ENCODE measurements at places on chromosomes 13 and 19.

DNA sequence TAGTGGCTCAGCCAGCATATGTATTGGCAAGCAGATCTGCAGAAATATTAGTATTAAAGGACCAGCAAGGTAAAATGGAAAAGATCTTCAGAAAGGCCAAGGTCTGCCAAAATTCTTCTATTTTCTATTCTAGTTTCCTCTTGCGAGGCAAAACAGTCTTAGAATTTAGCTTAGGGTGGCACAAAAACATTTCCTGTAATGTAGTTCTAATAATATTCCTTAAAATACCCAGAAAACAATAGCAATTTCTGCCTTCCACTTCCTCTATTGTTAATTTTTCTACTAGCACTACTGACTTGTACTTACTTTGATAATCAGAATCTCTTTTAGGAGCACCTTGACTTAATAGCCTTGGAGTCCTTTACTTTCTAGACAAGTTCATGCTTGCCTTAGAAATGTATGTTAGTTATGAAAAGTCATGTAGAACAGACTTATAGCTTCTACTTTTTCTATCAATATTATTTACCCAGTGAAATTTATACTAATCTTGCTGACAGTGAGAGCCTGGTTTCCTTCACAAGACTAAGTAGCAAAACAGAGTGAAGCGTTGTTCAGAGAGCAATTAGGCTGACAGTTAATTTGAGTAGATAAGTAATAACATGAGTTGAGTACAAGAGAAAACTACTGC, 23.9 kb upstream of the LPAR6 start:
- DNase-seq = no peak

DNA sequence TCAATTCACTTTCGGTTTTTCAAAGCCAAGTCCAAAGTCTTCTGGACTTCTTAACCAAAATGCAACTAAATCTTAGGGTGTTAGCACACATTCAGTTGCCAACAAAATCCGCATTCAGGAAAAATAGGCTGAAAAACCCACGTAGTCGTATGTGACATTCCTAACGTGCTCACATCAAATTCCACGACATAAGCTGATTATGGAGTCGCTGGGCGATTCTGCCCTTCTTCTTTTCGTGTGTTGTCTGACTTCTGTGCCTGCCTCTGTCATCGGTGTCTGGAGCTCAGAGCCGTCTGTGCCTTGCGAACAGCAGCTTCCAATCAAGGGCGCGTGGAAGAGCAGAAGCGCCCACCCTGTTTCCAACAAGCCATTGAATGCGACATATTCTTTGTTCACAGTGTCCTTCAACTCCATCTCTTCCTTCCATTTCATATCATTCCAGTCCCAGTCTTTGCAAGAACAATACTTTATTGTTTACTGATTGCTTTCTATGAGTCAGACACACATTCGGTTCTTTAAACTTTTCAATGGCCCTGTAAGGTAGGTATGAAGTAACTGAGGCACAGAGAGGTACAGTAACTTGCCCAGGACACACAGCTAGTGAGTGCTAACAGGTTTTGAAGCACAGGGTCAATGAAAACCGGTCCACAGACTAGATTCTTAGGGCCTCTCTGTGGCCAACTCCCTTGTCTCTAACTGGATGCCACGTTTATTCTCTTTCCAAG, 8.2 kb upstream of the ZNF507 start:
- no peak for DNase-seq

DNA sequence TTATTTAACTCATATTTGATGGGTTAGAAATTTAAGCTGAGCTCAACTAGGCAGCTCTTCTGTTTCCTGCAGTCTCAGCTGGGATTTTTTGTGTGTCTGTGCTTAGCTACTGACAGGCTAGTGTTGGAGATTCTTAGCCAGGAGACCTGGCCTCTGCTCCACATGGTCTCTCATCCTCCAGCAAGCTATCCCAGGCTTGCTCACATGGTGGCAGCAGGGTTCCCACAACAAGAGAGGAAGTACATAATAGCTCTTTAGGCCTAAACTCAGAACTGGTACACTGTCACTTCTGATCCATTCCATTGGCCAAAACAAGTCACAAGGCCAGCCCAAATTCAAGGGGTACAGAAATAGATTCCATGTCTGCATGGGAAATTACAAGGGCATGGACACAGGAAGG, 406.2 kb downstream of the SUCLA2 start:
- DNase-seq = peak; percentile 30

GRCh38 chr13:111372651-111373425, 52.4 kb downstream of the TEX29 start:
- no peak for DNase-seq

All from RKO (cell line).